ENCODE measurements at places on chromosomes 4 and X. TPM values are rescaled to one million over a fixed set of nuclear protein-coding genes. Genes with fewer than 3 reads are reported as not detected.

Gene SLC4A4
- total RNA-seq: 0.90 TPM

Gene BTK
- total RNA-seq: 2.5 TPM

Gene PFKFB1
- total RNA-seq: 9.2 TPM

Gene MAGEC1
- not detected for total RNA-seq

Gene CT45A7
- not detected for total RNA-seq

Gene FAM241A
- 4.8 TPM for total RNA-seq

Gene ITM2A
- total RNA-seq: 42.9 TPM

Gene TMPRSS11F
- not detected for total RNA-seq

Gene KLB
- 1.6 TPM for total RNA-seq

Data from tibial nerve (tissue), 4 donors.